ENCODE measurements at places on chromosomes 7 and 10.

DNA sequence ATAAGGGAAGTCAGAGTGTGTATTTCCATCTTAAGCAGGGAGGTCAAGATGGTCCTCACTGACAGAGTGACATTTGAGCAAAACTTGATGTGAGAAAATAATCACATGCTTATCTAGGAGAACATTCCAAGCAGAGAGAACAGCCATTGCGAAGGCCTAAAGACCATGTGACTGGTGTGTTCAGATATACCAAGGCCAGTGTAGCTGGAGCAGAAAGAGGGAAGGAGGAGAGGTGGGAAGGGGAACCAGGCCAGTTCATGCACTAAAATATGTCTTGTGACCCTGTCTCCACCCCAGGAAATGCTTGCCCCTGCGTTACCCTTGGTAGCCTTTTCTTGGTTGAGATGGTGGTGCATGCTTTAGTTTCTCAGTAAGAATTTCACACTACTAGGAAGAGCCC is 77.4 kb downstream of the CACNB2 start:
- DNase-seq: no peak

DNA sequence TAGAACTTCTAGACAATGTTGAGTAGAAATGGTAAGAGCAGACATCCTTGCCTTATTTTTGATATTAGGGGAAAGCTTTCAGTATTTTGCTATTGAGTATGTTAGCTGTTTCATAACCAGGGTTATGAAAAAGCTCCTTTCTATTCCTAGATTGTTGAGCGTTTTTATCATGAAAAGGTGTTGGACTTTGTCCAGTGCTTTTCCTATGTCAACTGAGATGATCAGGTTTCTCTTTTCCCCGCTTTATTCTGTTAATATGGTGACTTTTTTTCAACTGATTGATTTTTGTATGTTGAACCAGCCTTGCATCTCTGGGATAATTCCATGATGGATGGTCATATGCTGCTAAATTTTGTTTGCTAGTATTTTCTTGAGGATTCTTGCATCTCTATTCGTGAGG is 58.5 kb downstream of the LCOR start:
- no peak for DNase-seq

GRCh38 chr10:120770496-120770895 is 80.7 kb upstream of the WDR11 start:
- DNase-seq: no peak

- no peak for DNase-seq
These were observed 110.1 kb downstream of the ARID5B start for GRCh38 chr10:62011558-62011957.

DNA sequence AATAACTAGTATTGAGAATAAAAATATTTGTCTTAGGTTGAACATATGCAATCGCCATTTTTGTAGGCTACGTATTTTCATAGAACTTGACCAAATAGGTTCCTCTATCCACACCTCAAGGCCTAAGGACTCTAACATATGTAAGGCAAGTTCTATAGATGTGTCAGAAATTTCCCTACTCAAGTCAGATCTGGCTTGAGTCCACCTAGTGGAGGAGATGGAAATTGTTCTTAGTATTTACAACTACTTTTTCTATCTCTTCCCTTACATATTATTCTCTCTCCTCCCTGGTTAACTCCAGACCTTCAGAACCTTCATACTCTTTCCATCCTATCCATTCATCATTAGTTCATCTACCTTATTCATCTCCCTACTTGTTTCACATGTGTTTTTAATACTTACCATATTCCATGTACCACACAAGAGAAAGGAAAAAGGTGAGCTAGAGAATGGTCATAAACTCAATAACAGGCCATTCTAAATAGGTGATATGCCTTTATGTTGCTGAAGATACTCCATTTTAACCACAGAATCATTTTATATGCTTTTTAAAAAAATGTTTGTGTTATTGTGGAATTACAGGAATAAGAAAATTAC is 174.5 kb upstream of the HDAC9 start:
- peak; percentile 15 for DNase-seq

DNA sequence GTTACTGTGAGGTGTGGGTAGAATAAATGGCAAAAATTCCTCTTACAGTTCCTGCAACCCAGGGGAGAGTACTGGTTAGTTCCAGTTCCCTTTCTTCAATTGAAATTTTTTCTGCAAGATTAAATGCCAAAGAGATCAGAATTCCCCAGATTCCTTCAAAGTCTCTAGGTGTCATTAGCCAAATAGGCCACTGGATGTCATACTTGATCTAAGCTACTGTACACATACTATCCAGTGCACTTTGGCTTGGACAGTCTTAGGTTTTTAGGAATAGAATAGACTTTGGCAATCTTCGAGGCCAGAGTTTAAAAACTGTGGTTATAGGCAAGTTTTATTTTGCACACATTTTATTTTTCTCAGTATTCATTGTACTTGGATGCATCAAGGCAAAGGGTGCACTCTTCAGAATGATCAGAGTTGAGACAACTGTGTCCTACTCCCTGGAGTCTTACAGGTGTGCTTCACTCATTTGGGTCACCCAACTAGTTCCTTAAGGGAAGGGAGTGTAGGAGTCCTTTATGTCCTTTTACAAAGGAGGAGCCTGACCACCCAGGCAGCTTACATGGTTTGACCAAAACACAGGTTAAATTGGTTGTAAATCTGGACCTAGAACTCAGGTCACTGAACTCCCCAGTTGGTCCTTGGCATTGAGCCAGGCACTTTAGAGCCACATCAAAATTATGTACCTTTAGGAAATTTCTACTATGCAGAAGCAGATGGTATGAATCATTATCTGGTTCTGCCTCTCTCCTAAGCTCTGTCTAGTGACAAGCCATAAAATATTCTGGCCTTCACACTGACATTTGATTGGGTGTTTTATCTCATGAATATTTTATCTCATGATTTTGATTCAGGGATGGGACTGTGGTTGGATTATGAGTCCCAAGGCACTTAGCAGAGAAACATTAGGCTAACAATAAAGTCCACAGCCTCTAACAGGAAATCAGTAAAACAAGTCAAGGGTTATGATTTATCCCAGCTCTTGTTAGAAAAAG is 49.5 kb downstream of the ASAH2B start:
- no peak for DNase-seq

DNA sequence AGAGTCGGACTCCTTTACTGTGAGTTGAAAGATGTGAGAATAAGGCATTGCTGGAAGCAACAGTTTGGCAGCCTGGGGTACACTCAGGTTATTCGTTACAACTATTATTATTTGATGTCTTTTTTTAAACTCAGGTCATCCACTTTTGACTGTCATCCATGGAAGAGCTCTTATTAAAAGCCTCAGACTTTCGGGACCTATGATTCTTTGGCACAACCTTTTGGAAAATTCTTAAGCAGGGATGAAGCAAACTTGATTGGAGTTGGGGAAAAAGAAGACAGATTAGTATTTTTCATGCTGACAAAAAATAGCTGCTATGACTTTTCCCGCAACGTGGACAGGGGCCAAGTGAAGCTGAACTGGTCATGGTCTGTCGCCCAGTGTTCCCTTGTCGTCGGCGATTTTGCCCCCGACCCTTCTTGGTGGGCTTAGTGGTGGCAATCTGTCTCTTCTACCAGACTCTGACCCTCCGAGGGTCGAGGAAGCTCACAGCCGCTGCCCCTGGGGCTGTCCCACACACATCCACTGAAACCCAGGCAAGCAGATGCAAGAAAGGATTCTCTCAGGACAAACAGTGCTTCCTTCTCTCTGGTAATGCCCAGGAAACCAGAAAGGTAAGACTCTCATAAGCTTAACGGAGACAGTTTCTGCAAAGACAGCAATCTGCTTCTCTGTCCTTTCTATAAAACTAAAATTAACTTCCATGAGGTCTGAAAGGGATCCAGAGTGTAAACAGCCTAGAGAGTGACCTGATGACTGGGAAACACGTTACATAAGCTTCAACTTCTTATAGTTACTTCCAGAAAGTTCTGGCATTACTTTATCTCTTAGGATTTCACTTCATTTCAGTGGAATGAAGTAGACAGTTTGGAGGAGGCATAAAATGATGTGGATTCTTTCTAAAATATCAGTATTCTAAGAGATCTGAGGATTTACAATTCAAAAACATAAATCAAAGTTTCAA is 1.0 kb downstream of the CPED1 start:
- no peak for DNase-seq

- no peak for DNase-seq
These were observed 19.6 kb upstream of the AGMO start for GRCh38 chr7:15581352-15581951.

GRCh38 chr10:13614530-13615332 is 28.0 kb downstream of the PRPF18 start:
- DNase-seq: peak; percentile 52

DNA sequence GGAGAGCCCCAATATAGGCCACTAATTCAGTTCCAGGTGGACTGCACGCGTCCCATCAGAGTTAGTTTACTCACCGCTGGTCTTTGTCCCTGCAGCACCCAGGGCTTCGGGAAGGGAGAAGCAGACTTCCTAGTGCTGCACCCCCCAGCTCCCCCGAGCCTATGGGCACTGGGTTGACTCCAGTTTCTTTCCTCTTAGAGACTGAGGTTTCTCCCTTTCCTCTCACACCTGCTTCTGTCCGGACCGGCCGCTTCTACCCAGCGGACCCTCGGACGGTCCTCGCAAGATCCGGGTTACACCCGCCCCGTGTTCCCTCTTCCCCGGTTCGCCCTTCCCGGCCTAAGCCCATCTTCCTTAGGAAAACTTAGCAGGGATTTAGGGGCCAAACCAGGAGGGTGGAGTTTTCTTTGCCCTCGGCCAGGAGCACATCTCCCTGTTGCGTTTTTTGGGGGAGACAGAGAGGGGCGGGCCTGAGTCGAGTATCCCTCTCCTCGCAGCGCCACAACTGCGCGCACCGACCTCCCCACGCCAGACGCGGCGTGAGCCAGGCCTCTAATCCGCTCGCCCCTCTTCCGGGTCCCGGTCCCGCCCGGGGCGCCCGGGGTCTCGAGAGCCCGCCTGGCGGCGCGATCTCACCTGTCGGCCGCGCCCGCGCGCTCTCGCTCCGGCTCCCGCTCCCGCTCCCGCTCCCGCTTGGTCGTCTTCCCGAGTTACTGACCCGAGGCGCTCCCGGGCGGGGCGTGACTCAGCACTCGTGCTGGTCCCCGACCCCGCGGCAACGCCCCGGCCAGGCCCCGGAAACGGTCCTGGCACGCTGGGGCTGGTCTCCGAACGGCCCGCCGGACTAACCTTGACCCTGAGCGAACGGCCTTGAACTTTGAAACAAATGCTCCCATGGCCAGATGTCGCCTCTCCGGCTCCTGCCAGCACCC is at the start of gene AIFM2:
TSS of gene AIFM2 (minus strand) at position 728 of the 932 bp plus-strand sequence. CDS start 8,741 bp downstream, outside the sequence.
- peak; percentile 97 for DNase-seq

- DNase-seq: peak; percentile 80
These were observed 4.6 kb downstream of the DENND11 start for GRCh38 chr7:141697211-141697871.

DNA sequence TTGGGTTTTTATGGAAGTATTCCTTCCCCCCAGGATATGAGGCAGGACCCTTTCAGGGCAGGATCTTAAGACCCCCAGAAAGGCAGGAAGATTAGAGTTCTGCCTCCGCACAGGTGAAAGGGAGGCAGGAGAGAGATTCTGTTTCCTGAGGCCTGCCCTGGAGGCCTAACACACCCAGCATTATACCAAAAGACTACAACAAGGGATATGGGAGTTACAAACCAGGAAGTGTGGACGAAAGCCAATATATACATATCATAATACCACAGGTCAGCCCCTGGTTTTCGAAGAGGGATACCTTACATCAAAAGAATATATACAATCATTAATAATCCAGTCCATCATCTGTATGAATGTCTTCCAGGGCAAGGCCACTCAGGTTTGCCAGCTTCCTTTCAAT is 14.2 kb downstream of the MINPP1 start:
- no peak for DNase-seq

GRCh38 chr7:138066954-138067394 is 9.3 kb upstream of the AKR1D1 start:
- DNase-seq: no peak

- no peak for DNase-seq
These were observed 46.9 kb upstream of the WIPI2 start for GRCh38 chr7:5143106-5143505.

DNA sequence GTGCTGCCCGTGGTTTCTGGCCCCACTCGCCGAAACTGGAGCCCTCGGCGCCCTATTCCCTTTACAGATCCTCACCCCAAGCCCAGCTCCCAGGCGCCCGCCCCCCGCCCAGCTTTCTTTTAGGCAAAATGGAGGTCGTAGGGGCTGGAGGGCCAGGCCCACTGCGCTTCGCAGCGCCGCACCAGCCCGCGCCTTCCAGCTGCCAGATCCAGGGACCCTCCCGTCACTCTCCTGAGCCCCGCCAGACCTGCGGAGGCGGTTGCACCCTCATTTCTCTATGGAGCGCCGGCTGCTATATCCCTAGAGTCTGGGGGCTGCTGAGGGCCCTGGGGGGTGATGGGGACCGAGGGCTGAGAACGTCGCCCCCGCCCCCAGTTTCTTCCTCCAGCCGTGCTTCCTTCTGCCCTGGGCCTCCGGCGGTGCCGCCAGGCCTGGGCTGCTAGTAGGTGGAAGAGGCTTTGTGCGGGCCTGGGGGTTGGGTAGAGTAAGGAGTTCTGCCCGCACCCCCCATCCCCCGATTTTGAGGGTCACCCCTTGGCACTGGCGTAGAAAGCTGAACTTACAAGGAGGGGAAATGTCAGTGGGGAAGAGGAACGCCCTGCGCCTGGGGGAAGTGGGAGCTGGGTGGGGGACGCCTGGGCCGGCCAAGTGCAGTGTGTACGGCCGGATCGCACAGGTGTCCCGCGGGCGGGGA is 1.0 kb downstream of the GNB2 start:
- DNase-seq: no peak

DNA sequence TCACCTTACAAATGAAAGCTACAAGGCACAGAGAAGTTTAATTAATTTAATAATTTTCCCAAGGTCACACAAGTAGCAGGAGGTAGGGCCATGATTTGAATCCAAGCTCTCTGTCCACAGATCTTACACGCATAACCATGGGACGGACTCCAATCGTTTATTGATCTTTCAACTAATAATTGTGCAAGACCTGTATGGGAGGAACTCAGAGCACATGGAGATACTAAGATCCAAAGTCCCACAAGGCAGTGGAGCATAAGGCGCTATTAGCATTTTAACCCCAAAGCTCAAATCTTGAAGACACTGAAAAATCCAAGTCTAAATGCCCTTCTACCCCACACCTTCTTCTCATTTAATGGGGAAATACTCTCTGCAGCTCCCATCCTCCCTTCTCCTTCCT is 143.5 kb downstream of the FGFR2 start:
- no peak for DNase-seq

- DNase-seq: no peak
These were observed 118.2 kb downstream of the ST7 start for GRCh38 chr7:117071551-117071950.

- no peak for DNase-seq
These were observed 223.8 kb upstream of the CCDC6 start for GRCh38 chr10:60130130-60130579.

- peak; percentile 37 for DNase-seq
These were observed 99.5 kb upstream of the TNRC18 start for GRCh38 chr7:5523052-5523711.

All from H54 (cell line).